Stimulated activated CD4-positive, alpha-beta T cell treated with anti-CD3 and anti-CD28 coated beads, Interleukin-15, amount 100 ng/mL, for 1 hour (primary cell): ENCODE measurements at places on chromosomes 4 and X.

GRCh38 chr4:178415925-178416324 is 973.7 kb upstream of the AGA start:
- no peak for DNase-seq

DNA sequence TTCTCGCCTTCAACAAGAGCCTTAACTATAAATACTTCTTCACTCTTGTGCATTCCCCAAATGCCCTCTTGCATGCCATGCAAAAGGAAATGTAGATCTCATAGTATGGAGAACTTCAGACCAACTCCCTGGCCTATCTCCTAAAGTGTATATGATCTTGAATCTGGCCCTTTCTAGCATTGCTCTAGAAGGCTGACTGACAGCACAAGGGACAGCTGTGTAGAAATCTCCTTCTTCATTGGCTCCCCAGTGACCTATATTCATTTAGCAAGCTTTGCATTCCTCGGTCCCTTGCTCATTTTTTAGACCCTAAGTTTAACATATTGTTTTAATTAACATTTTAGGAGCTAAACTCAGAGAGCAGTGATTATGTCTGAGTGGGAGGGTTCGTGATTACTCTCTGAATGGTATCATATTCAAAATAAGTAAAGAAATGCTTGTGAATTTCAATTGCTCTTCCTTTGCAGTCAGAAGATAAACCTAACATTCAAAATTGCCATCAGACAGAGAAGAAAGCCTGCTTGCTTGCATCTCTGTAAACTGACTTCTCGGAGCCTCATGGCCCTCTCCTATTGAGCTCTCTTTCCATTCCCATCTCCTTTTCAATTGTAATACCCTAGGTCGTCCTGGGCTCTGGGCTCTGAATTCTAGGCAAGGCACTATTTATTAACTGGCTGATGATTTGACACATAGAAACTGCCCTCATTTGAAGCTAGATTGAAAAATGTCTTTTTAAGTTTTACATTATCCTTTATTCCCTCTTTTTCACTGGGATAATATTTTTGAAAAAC is 120.3 kb upstream of the PRKG2 start:
- no peak for DNase-seq

DNA sequence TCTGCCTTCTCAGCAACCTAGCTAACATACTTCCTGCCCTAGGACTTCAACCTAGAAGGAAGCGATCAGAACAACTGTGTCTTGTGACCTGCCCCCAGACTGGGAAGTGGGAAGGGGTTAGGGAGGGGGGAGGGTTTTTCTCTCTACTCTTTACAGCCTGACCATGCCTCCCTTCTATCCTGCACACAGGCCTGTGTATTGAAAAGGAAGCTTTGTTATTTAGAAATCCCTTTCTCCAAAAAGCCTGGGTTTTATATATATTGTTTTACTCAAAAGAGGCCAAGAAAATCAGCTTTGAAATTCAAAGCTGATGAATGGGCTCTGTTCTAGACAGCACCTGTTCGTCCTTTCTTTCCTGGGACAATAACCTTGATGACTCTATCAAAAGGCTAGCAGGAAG is 35.2 kb upstream of the SMS start:
- no peak for DNase-seq

DNA sequence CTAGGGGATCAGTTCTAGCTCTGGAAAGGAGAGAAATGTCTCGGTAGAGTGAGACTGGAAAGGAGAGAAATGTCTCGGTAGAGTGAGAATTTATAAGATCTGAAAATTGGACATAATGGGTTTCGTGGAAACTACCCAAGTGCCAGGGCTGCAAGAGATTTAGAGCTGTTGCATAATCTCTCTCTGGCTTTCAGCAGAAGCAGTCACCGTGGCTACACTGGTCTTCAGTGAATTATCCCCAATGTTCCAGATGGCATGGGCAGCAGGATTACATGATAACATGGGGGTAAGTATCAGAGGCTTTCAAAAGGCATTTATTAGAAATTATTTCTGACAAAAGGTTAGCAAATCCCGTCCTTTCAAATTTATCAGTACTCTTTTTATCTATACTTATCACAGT is 435.5 kb downstream of the NKX6-1 start:
- no peak for DNase-seq
